ENCODE measurements at places on chromosomes 5 and 9.

DNA sequence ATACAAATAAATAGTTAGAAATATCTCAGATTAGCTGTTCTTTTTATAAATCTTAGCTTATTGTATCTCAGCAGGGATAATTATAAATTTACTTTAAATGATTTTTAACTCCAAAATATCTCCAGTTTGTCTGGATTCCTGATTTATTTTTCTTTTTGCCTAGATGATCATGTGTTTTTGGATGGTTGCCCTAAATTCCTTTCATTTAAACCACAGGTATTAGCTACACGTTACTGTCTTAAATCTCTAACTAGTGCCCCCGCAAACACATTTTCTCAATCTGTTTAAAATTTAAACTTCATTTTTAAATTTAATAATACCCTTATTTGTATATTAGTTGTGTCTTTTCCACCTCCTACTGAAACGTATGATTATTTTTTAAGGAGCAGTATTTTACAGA is 5.6 kb downstream of the FER start:
- peak; percentile 50 for DNase-seq

- peak; percentile 42 for DNase-seq
These were observed 30.0 kb downstream of the DNAJC21 start for GRCh38 chr5:34959323-34959722.

DNA sequence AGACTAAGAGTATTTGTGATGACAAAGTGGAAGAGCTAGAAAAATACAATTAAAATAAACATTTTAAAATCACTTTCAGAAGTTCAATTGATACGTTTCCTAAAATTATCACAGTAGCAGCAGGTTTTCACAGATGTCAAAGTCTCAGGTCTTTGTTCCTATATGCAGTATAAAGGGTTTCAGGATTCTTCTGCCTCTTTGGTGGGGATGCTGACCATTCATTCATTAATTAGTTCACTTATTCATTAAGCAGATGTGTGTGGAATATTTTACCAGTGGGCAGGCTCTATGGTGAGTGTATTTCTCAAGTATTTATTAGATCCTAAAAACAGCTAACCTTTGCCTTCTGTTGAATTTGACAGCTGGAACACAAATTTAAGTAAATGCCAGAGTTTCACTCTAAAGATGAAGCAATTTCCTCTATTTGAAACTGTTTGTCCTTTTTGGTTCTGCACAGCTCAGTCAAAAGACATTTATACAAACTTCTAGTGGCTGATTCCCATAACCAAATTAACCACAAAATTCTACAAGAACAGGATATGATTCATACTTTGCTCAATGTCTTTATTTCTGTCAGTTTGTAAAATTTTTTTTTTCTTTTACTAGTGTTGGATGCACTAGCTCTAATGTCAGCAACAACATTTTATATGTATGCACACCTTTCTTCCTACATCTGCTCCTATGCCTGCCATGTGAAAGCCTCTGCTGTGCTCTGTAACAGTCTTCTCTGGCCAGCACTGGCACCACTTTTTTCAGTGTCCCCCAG is 75.9 kb upstream of the PRR16 start:
- peak; percentile 94 for DNase-seq

DNA sequence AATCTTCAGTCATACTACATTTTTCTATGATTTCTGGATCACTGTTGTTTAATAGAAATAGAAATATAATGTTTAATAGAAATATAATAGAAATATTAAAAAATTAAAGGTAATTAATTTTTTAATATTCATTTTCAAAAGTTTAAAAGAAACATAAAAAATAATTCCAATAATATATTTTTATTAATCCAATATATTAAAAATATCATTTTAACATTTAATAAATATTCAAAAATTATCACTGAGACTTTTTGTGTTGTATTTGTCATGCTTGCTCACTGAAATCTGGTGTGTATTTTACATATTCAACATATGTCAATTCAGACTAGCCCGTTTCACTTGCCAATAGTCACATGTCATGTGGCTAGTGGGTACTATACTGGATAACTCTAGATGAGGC is 80.6 kb upstream of the SLCO6A1 start:
- no peak for DNase-seq

DNA sequence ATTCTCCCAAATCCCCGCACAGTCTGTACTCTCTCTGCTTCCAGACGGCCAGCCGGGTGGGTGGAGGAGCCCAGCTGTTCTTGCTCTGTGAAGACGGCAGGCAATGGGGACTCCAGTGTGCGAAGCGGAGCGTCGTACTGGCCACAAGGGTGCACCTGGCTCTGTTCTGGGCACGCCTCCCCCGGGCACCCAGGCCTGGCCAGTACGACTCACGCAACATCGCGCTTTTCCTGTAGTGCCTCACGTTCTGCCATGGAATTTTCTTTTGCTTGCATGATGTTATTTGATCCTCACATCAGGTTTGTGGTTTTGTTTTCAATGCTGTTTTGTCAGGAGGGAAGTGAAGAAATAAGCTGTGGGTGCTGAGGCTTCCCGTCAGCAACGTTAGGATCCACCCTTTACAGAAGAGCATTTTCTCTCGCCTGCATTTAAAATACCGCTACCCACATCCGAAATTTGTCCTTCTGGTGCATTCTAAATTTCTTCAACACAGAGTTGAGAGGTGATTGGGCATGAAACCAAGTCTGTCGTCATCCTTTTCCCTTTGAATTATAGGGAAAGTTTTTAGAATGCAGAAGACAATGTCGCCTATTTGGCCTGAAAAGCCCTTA is 311.7 kb downstream of the TRIM36 start:
- no peak for DNase-seq

DNA sequence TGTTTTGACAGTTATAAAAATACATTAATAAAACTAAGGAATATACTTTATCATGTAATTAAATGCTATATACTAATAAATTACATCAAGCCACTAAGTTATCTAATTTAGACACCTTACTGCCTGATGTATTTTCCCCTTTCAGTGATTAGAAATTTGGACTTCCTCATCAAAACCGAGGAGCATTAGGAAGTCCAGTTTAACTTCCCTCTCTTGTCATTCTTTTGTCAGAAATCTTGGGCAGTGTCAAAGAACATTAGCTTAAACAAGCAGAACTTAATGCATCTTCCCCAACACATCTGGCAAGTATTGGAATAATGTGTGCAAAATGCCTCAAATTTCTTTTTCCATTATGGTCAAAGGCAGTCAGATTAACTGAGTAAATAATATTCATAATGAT is 81.6 kb downstream of the PLPP1 start:
- no peak for DNase-seq

- peak; percentile 34 for DNase-seq
These were observed 46.3 kb upstream of the LARP1 start for GRCh38 chr5:154708846-154709245.

GRCh38 chr5:131867524-131867923 is 70.7 kb upstream of the FNIP1 start:
- DNase-seq, result no peak

GRCh38 chr5:129616517-129616916 is 131.4 kb upstream of the MINAR2 start:
- DNase-seq, result no peak

DNA sequence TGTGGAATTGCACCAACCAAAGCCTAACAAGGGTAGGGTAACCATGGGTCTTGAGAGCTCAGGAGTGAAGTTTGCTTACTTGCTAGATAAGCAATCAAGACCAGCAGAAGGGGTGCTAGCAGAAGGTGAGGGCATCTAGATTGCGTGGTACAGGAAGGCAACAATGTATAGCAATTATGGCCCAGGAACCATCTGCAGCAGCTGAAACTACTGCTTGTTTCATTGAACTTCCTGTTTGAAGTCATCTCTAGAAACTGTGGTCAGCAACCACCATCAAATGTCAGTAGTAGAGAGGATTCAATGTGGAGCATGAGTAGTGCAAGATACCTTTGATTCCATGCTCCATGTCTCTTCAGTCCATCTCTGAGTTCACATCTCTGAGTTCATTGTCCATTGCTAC is 462.1 kb upstream of the GRAMD2B start:
- no peak for DNase-seq

- DNase-seq, result no peak
These were observed 171.4 kb downstream of the SGCD start for GRCh38 chr5:156498226-156498980.

- peak; percentile 77 for DNase-seq
These were observed 183.7 kb downstream of the PDE4D start for GRCh38 chr5:59709846-59710245.

DNA sequence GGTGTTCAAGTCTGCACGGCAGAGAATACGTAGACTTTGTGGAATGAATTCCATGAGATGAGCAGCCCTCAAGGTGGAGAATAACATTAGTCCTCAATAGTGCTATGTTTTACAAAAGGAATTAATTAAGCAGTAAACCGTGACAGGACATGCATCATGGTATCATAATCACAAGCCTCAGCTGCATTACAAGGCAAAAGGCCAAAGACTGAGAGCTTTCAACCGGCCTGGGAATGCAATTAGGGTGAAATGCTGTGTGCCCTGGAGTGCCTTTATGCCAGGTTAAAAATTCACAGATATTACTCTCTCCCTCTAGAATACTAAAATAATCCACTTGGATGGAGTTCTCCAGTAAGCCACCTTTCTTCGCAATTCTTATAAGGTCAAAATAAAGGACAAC is 270.6 kb downstream of the MLLT3 start:
- DNase-seq, result peak; percentile 45

DNA sequence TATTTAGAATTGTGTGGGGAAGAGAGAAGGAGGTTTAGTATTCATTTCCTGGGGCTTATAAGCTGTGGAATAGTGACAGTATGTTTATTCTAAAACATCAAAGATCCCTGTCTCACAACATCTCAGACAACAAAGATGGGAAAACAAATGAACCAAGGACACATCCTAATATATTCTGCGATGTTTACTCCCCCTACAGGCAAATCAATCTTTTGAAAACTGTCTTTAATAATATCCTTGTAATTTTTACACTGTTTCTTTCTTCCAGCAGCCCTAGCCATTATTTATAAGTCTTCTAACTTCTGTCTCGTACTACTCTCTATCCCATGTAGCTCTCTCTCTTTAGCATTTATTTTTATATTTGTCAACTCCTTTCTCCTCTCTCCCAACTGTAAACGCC is 33.5 kb upstream of the TMEM252 start:
- no peak for DNase-seq

- peak; percentile 34 for DNase-seq
These were observed 65.4 kb downstream of the DRD1 start for GRCh38 chr5:175378444-175379028.

DNA sequence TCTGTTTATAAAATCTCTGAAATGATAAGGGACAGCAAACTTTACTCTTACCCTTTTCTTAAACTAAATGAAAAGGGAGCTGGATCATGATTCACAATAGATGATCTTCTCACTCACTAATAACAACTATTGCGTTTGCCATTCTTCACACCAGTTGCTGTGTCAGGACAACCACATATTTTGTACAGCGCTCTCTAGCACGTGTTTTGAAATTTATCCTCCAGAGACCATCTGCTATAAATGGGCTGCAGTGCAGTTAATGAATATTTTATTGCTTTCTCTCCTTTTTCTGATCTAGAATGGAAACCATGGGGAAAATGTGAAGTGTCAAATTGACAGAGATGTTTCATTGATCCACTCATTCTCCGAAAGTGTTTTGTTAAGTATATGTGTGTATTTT is 258.4 kb upstream of the CCNH start:
- DNase-seq, result no peak

GRCh38 chr5:128241051-128241695 is 157.6 kb downstream of the SLC12A2 start:
- DNase-seq, result peak; percentile 12

GRCh38 chr5:115810761-115811160 is 5.7 kb downstream of the CDO1 start:
- DNase-seq, result peak; percentile 66

DNA sequence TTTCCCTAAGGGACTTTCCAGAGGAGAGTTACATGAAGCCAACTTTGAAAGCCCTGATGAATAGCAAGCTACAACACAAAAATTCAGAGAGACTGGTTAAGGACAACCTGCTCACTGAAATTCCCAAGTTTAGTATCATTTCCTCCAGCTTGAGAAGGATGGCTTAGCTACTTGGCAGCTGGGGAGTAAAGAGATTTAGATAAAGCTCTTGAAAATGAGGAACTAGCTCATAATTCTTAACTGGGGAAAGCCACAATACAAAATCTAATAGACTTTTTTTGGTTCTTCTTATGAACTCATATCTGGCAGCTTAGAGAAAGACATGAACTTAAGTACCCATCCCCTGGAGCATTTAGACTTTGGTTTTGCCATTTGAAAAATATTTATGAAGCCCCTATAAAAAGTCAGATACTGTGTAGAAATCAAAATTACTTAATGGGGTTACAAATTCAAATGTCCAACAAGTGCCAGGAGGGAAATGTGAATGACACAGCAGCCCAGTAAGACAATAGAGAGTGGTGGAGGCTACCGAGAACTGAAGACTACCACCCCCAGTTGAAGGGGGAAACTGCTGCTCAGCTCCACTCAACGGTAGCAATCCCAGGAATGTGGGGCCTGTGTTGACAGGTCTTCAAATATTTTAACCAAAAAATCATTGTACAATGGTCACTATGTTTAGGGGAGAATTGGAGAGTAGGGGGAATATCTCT is 79.4 kb upstream of the ADRB2 start:
- DNase-seq, result peak; percentile 9

DNA sequence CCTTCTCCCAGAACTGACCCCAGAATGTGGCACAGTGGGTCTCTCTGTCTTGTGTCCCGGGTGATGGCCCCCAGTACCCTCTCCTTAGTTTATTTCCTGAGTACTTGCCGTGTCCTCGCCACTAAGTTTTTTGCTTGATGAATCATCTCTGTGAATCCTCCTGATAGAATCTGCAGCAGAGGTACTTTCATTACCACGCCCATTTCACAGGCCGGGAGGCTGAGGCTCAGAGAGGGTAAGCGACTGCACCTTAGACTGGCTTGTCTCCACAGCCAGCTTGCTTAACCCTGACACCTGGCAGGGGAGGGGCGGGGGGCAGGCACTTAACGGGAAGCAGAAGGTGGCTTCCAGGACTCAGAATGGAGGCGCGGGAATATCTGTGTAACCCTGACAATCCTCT is 7.9 kb upstream of the IER5L start:
- no peak for DNase-seq

- DNase-seq, result no peak
These were observed 126.1 kb upstream of the RASA1 start for GRCh38 chr5:87141544-87141943.

GRCh38 chr9:88540251-88540763 is 5.3 kb downstream of the NXNL2 start:
- no peak for DNase-seq
